Body of pancreas (tissue), 4 donors: ENCODE measurements at places on chromosomes 6 and 20.

GRCh38 chr6:137107767-137108105 is 63.0 kb upstream of the IL20RA start:
- no peak for DNase-seq

DNA sequence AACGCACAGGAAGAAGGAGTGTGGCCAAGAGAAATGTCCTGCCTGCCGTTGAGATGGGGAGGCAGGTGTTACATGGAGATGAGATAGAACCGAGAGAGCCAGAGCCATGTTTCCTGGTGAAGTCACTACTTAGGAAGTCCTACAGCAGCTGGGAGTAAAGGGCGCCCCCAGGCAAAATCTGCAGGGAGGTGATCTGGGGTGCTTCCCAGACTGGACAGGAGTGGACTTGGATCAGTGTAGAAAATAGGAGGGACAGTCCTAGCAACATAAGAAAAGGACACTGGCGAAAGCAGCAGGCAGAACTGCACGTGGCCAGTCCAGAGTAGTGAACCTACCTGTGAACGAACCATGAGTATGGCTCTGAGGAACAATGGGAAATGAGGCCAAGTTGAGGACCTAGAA is 85.3 kb downstream of the CD164 start:
- DNase-seq, result no peak

- no peak for DNase-seq
These were observed 27.9 kb downstream of the SULF2 start for GRCh38 chr20:47757145-47758035.

DNA sequence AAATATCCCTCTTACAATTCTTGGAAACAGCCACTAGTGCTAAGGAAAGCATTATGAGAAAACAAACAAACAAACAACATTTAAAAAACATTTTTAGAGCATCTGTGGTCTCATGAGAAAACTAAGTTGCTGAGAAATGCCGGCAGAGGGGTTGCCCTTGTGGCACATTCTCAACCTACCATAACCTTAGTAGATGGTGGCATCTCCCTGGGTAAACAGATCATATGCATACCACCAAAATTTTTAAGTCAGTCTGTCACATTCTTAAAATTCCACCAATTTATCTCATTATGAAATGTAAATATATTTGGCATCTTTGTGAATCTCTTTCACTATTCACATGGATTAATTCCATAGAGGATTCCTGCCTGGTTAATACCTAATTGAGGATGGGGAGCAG is 575.7 kb upstream of the MARCKS start:
- DNase-seq, result no peak

DNA sequence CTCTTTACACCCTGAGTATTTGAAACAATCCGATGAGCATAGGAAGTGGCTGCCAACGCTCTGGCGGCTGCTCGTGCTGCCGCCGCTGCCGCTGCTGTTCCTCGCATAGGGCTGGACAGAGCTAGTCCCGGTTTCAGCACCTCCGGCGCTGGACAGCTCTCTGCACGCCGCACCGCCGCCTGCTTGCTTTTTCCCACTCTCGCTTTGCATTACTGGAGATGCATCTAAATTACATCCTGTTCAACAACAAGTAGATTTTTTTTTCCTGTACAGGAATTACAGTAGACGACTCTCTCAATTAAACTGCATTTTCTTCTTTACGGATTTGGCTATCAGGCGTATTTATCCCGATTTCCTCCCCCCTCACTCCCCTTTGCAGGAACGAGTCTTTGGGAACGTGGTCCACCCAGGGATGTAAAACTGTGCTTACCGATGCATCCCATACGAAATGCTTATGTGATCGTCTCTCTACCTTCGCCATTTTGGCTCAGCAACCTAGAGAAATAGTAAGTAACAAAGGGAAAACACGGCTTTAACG is 563.8 kb downstream of the LMBRD1 start:
- DNase-seq, result peak; percentile 78

DNA sequence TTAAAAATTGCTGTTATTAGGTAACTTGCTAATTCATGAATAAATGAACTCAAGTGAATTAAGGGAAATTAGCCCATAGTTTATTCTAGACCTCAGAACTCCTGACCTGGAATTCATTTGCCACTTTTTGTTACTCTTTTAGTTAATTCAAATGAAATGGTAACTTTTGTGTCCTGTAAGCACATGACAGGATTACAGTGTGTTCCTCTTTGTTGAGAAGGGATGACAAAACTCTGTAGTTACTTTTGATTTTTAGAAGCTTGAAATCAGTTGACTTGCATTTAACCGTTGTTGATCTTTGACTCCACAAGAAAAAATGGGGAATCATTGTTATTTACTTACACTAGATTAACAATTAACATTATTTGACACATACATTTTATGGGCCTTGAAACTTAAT is 6.2 kb downstream of the SLC9A8 start:
- DNase-seq, result no peak

- no peak for DNase-seq
These were observed 531.7 kb downstream of the TFAP2B start for GRCh38 chr6:51350308-51350904.

GRCh38 chr6:52360601-52361413 is 1.1 kb upstream of the PAQR8 start:
- DNase-seq, result no peak

DNA sequence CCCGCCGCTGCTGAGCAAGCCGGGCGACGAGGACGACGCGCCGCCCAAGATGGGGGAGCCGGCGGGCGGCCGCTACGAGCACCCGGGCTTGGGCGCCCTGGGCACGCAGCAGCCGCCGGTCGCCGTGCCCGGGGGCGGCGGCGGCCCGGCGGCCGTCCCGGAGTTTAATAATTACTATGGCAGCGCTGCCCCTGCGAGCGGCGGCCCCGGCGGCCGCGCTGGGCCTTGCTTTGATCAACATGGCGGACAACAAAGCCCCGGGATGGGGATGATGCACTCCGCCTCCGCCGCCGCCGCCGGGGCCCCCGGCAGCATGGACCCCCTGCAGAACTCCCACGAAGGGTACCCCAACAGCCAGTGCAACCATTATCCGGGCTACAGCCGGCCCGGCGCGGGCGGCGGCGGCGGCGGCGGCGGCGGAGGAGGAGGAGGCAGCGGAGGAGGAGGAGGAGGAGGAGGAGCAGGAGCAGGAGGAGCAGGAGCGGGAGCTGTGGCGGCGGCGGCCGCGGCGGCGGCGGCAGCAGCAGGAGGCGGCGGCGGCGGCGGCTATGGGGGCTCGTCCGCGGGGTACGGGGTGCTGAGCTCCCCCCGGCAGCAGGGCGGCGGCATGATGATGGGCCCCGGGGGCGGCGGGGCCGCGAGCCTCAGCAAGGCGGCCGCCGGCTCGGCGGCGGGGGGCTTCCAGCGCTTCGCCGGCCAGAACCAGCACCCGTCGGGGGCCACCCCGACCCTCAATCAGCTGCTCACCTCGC is 1.5 kb downstream of the ARID1B start:
- DNase-seq, result peak; percentile 62

DNA sequence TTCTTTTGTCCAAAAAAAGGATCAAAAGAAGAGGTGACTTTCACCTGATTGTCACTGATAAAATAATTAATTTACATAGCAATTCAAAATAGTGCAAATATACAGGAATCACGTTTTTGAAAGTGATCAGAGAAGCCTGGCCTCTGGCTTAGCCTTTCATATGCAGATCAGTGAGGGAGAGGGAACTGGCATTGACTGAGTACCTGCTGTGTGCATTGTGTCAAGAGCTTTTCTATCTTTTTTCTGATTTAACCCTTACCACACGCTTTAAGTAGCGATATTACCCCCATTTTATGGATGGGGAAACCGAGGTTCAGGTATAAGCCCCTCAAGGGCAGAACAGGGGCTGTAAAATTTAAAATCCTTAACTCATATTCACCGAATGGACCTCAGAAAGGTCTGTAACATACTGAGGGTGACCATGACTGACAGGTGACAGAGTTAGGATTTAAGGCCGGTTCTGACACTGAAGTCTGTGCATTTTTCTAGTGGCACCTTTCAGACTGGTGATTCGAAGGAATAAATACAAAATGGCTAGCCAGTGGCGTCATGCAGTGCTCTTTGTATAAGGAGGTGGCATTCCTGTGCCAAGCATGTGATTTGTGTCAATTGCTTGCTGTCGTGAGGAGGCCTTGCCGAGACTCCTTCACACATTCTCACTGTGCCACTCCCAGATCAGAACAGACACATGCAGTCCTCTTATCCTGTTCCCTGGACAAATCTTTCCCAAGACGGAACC is 310.2 kb downstream of the TSHZ2 start:
- DNase-seq, result no peak

GRCh38 chr6:21406316-21406715 is 187.2 kb upstream of the SOX4 start:
- no peak for DNase-seq

DNA sequence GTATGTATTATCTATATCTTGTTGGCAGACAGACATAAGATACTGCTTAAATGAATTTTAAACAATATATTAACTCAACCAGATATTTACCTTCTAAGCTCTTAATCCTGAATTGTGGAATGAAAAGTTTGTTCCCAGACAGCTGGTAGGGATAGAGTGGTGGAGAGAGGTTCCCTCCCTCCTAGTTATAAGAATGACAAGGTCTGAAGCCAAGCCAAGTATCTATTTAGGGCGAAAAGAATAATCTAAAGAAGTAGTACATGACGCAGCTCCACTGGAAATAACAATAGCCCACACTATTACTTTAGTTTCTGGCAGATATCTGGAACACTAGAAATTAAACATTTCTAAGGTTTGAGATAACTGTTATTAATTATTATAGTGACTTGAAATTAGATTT is 104.3 kb downstream of the AHI1 start:
- DNase-seq, result no peak
